Nephron progenitor cell (in vitro differentiated cells): ENCODE measurements at places on chromosomes 2 and 18.
A peak's percentile ranks its signal among the peaks of the same experiment; 100 is the strongest.

DNA sequence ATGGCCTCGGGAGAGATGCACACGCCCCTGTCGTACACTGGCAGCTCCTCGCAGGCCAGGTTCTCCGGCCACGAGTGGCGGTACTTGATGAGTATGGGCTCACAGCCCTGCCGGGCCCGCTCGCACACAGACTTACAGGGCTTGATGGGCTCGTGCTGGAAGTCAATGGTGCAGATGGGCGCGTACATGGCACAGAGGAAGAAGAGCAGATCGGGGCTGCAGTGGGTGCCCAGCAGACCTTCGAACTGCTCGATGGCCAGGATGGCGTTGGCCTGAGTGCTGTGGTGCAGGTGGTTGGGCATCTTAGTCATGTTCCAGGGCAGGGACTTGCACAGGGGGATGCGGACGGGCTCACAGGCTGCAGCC lies 359 bp downstream of the FRZB start:
- peak; percentile 30 for DNase-seq

DNA sequence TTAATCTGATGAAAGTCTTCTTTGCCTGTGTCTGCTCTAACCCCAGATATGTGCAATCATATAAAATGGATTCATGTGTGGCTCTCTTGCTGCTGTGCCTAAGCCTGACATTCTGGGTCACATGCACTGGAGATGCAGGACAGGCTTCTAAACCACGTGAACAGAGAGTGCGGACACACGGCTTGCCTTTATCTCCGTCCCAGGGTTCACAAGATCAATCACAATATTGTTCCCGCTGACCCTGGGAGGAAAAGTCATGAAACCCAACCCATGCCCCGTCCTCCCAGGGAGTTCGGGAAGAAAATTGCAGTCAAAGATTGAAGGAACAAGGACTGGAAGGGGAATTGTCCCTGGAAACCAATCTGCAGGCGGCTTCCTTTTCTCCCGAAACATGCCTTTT lies 74.8 kb downstream of the VAPA start:
- DNase-seq: no peak

GRCh38 chr2:207188626-207189419 lies 23.1 kb upstream of the KLF7 start:
- DNase-seq: no peak

DNA sequence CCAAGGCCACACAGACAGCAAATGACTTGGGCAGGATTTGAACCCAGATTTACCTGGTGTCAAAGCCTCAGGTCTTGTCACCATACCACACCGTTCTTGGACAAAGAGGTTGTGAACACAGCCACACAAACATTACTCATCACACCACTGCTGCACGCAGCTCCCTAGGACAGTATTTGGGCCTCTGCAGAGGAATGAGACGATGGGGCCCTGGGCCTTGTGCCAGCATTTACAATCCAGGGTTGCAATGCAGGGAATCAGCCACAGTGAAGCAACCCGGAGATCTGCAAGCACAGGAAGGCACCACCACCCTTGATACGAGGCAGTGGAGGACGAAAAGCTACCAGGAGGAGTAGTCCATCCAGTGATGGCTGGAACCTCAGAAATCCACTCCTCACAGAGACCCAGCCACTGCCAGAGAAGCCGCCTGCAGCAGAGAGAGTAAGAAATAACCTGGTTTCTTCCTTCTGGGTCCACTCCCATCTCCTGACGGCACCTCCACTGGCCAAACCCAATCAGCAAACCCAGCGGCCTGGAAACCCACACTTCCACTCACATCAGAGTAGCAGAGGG lies 3.7 kb upstream of the MTCL1 start:
- DNase-seq: no peak

GRCh38 chr2:39571111-39571731 lies 94.5 kb upstream of the TMEM178A start:
- no peak for DNase-seq

GRCh38 chr2:190682168-190682567 lies 33.3 kb downstream of the NAB1 start:
- DNase-seq: no peak

- DNase-seq: no peak
Observed at GRCh38 chr2:16948710-16949109, 283.1 kb upstream of the CYRIA start.
